ENCODE measurements at places on chromosomes 11 and 22.

- DNase-seq, result no peak
Measured at GRCh38 chr11:66542362-66542761, 3.5 kb downstream of the ZDHHC24 start.

DNA sequence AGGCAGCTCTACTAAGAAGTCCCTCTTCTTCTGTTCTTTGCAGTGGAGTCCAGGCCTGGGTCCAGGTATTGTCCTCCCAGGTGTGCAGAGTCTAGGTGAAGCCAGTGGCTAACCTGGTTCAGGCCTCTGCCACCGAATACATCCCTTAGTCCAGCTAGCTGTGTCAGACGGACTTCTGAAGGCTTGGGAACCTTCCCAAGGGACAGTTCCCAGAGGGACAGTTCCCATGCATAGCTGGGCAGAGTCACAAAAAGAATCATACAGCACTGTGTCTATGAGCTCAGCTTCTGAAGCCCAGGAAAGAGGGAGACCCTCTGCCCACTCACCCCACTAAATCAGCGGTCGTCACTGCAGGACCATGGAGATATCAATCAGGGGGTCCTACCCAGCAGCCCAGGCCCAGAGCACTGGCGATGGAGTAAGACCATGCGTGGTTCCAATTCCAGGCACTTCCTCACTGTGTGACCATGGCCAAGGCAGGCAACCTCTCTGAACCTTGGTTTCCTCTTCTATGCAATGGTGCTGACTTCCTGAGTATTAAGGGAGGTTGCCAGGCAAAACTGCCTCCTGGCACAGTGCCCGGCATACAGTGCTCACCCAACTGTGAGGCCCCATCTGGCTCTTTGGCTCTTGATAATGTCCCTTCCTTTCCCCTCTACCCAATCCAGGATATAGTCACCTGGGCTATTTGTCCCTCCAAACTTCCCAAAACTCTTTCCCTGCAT is 3.4 kb downstream of the MS4A10 start:
- DNase-seq, result no peak

- no peak for DNase-seq
Measured at GRCh38 chr22:25623310-25623734, 58.8 kb downstream of the GRK3 start.

DNA sequence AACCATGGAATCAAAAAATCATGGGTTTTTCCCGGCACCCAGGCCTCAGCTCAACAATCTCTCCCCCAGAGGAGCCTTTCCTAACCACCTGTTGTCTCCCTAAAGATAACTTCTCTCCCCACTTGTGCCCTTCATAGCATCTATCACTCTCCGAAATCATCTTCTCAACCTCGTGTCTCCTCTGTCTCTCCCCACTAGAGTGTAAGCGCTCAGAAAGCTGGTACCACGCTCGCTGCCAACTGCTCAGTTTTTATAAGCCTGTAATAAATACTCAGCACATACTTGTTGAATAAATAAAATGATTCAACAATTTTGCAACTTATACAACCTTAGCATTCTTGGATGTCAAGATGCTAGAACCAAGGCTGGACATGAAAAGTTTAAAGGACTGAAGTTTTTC is 185.2 kb downstream of the BCR start:
- DNase-seq, result no peak

GRCh38 chr11:93143186-93143585 is 54.6 kb downstream of the SLC36A4 start:
- no peak for DNase-seq

DNA sequence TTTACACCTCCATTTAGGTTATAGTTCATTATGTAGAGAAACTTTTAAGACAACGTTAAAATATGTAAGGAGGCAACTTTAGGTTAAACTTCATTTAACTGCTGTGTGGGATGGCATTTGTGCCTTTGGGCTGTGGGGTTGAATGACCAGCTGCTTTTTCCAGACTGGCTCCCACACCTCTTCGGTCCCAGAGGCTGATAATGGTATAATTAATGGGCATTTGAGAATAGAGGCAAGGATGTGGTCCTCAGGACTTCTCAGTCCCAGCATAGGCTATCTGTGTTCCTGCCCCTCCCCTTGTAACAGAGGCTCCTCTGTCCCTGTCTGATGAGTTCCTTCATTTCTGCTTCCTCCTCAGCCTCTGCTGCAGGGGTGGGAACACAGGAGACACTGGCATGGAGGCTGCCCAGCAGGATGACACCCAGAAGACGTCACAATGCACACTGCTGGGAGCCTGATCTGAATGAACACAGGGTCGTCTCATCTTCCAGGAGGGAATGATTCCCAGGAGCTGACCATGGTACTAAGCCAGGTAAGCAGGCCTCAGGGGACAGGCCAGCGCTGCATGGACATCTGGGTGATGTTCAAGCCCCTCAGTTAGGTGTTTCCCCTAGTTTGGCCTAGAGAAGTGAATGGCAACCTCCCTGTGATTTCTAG is 17.1 kb upstream of the GNAZ start:
- no peak for DNase-seq

Measured in NCI-H460 (cell line).